ENCODE measurements at places on chromosomes 5 and 9.
A peak's percentile ranks its signal among the peaks of the same experiment; 100 is the strongest.

- no peak for DNase-seq
These were observed 88.4 kb upstream of the GPBP1 start for GRCh38 chr5:57085306-57086081.

GRCh38 chr5:117242028-117242427, 667.4 kb upstream of the SEMA6A start:
- no peak for DNase-seq

DNA sequence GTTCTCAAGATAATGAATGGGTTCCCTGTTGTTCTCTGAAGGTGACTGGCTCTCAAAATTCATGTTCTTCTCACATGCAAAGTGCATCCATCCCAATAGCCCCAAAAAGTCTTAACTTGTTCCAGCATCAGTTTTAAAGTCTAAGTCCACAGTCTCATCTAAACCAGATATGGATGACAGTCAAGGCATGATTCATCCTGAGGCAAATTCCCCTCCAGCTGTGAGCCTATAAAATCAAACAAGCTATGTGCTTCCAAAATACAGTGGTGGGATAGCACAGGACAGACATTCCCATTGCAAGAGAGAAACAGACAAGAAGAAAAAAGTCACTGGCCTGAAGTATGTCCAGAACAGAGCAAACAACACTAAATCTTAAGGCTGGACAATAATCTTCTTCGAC, 25.4 kb downstream of the FBXO10 start:
- no peak for DNase-seq

GRCh38 chr9:110451726-110452125, 114.1 kb upstream of the TXNDC8 start:
- no peak for DNase-seq

DNA sequence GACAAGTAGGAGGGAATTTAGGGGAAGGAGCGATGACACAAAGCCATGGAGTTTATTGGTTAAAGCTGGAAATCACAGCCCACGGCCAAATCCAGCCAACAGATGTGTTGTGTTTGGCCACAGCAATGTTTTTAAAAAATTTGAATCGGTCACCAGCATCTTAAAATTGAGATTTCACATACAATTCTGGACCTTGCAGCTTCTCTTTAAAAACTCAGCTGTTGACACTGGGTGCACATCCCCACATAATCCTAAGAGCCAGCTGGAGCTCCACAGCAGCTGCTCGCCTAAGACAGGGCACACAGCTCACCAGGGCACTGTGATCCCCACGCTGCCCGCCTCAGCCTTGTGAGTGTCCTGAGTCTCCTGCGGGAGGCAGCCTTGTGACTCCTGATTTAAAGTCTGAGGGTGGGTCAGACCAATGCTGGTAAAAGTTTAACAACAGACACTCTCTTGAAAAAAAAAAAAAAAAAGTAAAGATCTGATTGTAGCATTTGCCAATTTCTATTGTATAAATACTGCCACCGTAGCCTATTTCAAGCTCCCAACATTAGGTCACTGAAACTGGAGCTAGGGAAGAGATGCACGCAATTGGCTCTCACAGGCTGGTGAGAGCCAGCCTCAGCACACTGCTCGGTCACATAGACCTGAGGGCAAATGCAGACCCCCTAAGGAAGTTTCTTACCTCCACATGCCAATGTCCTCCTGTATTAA, 124.8 kb downstream of the HSD17B3 start:
- no peak for DNase-seq

- no peak for DNase-seq
These were observed 153.9 kb downstream of the CDH9 start for GRCh38 chr5:26884481-26884880.

DNA sequence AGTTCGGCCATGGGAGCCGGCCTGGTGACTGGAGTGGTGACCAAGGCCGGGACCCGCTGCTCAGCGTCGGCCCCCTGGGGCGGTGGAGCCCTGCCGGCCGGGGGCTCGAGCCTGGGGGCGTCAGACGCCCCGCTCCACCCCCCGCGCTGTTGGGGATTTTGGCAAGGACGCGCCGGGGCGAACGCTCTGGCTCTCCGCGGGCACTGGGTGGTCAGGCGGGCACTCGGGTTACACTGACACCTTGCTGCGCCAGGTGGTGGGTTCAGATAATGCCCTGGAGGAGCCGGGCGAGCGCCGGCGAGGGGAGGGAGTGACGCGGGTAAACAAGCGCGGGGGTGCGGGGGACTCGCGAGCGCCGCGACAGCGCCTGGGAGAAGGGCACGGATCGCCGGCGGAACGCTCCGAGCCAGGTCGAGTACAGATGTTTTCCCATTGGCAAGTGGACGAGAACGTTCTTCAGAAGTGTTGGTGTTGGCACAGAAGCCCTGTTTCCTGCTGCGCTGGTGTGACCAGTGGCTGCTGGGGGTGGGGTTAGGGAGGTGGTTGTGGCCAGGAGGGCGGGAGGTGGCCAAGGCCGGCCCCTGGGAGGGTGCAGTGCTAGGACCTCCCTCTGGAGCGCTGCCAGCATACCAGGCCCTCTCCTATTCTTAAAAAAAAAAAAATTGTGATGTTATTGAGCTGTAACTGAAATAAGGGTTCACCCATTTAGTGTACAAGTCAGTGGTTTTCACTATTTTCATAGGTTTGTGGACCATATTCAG, 773 bp downstream of the SQSTM1 start:
- DNase-seq = peak; percentile 98

DNA sequence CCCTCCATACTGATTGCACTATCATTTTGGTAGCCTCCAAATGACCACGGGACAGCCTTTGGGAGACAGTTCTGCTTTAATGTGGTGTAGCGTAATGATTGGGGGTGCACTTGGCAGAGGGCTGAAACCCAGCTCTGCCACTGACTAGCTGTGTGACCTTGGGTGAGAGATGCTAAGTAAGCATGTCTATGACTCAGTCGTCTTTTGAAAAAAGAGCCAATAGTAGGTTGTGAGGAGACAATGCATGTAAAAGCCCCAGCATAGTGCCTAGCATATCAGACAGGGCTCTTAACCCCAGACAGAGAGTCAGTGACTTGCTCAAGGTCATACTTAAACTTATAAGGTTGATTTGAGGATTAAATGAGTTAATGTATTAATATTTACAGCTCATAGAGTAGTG, 18.0 kb upstream of the CXCL14 start:
- DNase-seq = no peak

- DNase-seq = no peak
These were observed 8.3 kb downstream of the ADAMTS12 start for GRCh38 chr5:33883482-33883881.

GRCh38 chr9:70120834-70121510, 77.3 kb downstream of the MAMDC2 start:
- no peak for DNase-seq

DNA sequence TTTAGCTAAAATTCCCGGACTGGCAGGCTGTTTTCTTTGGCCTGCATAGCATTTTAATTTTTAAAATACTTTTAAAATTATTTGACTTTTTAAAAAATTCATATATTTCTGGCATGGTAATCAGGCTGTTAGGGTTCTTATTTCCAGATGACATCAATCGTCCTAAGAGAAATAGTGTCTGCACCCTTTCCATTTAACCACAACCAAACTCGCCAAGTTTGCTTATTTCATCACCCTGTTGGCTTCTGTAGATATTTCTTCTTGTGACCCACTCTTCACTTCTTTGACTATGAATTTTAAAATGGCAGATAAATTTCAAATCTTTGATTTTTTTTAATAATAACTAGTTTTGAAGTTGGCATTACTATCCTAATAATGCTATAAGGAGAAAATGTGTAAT, 675.7 kb upstream of the FTMT start:
- no peak for DNase-seq

DNA sequence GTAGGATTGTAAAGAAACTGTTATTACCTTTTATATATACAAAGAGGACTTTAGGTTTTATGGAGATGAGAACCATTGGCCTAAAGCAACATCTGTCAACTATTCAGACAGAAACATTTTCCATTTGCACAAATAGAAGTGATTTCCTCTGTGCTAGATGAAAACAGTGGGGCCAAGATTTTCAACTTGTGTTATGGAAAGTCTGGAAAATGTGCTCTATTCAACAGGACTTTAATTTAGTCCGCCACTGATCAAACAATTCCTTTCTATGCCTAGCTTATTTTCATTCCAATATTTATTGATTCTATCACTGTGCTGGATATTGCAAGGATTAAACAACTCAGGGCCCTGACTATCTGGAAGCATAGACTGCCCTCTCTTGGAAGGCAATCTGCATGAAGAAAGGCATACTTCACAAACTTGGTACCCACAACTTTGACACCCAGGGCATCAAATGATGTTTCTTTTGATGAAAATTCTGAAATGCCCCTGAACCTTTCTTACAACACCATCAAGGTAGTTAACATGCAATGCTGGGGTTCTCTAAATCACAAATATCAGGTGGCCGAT, 126.6 kb upstream of the HMHB1 start:
- no peak for DNase-seq

GRCh38 chr9:26939955-26940711, 6.9 kb downstream of the PLAA start:
- no peak for DNase-seq

DNA sequence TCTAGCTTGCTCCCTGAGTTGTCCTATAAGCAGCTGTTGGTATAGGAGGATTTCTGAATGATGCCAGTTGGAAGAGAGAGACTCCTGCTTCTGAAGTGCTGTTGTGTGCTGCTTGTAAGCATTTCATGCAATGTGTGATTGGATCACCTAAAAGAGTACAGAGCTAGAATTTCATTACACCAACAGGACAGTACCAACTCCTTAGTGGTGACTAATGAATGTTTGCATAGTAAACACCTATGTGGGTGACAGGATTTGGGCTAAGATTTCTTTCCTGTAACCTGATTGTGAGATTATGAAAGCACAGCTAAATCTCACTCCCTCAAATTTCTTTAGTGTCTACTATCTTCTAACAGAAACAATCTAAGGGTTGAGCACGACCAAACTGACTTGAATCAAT, 67.0 kb downstream of the GCNT1 start:
- DNase-seq = peak; percentile 89

GRCh38 chr9:16720386-16720785, 150.1 kb downstream of the BNC2 start:
- DNase-seq = no peak

DNA sequence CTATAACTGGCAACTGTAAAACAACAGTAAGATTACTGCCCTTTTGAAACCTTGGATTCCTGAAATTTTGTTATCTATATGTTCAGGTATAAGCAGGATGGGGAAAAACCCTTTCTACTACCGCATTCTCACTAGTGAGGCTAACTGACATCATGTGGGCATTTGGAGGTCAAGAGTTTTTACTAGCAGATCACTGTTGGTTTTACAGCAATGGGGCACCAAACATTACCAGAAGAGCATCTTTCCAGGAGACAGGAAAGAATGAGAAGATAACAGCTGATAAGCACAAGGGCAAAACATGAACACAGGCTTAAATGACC, 20.9 kb upstream of the TTC33 start:
- DNase-seq = no peak

DNA sequence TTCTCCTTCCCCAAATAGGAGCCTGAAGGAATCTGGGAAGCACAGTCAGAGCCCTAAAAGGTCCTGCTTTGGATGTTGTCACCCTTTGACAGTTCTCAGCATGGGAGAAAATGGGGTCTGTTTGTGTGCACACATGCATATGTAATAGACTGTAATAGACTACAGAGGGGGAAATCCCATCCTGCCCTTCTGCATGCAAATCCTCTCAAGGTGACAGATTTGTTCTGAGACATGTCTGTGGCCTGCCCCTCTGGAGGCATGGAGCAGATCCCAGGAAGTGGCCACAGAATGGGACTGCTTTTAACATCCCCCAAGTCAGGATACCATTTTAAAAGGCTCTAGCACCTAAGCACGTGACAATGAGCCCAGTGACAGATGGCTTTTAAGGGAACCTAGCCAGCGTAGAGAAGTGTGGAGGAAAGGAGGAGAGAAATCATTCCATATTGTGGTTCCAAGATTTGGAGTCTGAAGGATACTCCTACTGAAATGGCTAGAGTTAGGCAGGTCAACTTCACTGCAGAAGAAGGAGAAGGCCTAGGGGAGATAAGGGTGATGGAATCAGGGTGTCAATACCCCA, 483.5 kb downstream of the SPOCK1 start:
- no peak for DNase-seq

- DNase-seq = no peak
These were observed 72.8 kb downstream of the OTULIN start for GRCh38 chr5:14737291-14737690.

GRCh38 chr5:145825751-145826180, 9.4 kb downstream of the PRELID2 start:
- DNase-seq = peak; percentile 27
